Endothelial cell of umbilical vein (primary cell): ENCODE measurements at places on chromosomes 12 and 14.

DNA sequence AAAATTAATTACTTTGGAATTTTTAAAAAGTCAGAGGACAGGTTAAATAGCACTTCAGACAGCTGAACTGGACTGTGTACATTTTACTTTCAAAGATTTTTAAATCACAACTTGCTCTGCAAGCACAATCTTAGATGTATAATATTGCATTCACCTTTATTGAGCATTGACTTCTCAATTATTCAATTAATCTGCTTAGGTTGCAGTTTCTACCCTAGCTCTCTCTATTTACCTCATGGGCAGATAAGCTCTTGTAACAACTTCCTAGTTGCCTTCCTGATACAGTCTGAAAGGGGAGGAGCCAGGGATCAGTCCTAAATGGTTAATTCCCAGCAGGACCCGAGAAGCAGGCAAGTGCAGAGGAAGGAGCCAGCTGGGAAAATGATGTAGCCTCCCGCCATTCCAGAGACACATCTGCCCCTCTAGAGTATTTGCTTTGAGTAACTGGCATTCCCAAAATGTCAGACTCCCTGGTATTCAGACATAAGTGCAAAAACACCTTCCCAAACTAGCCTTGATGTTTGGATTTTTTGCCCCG lies 302.8 kb downstream of the GALC start:
- DNase-seq = no peak

GRCh38 chr12:1769809-1770494 lies 50.4 kb upstream of the LRTM2 start:
- no peak for DNase-seq

- DNase-seq = no peak
Measured at GRCh38 chr12:66679461-66680084, 697 bp upstream of the GRIP1 start.

- DNase-seq = no peak
Measured at GRCh38 chr14:100156776-100157175, 2.7 kb downstream of the DEGS2 start.

GRCh38 chr12:3797531-3798048 lies 44.7 kb upstream of the CRACR2A start:
- no peak for DNase-seq

GRCh38 chr14:55851961-55852360 lies 266.2 kb upstream of the PELI2 start:
- DNase-seq = no peak

DNA sequence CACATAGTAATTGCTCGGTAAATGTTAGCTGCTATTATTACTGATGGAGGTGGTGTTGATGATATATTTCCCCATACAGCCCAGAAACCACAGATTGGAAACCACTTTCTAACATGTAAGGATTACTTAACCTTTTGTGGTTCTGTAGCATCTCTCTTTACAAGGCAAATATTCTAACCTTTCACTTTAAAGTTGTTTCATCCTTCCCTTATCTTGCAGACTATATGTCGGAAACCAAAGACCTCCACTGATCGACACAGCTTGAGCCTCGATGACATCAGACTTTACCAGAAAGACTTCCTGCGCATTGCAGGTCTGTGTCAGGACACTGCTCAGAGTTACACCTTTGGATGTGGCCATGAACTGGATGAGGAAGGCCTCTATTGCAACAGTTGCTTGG lies 75.8 kb downstream of the FRMD6 start:
- DNase-seq = no peak

- DNase-seq = no peak
Measured at GRCh38 chr12:12034344-12034743, 36.4 kb upstream of the BCL2L14 start.

- DNase-seq = no peak
Measured at GRCh38 chr14:57987051-57987450, 121.2 kb upstream of the SLC35F4 start.

DNA sequence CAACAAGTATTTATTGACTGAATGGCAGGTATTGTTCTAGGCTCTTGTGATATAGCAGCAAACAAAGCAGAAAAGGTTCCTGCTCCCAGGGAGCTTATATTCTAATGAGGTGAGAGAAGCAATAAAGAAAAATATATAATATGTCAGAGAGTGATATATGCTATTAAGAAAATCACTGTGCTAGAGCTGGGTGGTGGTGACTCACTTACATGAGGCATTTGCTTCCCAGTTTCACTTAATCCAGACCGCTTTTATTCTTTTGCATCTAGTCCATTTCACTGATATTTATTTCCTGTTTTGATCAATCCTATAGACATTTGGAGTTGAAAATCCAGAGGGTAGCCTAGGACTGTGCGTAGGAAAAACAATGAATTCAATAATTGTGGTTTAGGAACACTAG lies 17.5 kb downstream of the TRHDE start:
- no peak for DNase-seq

GRCh38 chr14:78329371-78329770 lies 159.2 kb downstream of the NRXN3 start:
- DNase-seq = no peak

DNA sequence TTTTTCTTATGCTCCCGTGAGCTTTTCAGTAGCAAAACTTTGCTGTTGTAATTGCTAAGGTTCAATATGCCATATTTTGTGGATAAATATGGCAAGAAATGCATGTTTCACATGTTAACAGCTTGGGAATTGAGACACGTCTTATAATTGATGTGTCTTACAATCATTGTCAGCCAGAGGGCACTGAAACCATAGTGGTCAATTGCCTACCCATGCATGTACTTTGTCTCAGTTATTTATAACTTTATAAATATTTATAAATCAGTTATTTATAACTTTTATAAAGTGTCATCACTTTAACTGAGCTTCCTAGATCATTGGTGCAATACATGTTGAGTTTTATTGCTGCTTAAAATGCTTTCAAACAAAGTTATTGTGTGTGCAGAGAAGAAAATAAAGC lies 82.0 kb downstream of the CATSPERB start:
- peak; percentile 57 for DNase-seq

- no peak for DNase-seq
Measured at GRCh38 chr14:21874946-21875345, 201.3 kb upstream of the OR4E1 start.

- no peak for DNase-seq
Measured at GRCh38 chr12:111558107-111558376, 41.1 kb downstream of the ATXN2 start.

GRCh38 chr12:25977047-25977446 lies 18.6 kb downstream of the RASSF8 start:
- no peak for DNase-seq

- DNase-seq = no peak
Measured at GRCh38 chr12:131249246-131250027, 295.7 kb downstream of the ADGRD1 start.

DNA sequence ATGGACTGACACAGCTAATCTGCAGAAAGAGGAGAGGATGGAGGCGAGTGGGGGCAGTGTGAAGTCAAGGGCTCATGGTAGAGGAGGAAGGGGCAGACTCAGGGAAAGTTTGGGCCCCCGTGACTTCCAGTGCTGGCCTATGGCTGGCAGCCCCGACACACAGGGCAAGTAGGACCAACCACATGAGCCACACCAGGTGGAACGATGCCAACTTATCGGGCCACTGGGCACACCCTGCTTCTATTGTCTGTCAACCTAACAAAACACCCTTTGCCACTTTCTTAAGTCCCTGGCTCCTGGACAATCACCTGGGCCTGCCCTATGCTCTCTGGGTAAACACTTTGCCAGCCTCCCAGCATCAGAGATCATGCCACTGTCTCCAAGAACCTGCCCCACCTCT lies 65.2 kb upstream of the PSMC1 start:
- no peak for DNase-seq

- DNase-seq = no peak
Measured at GRCh38 chr14:69518289-69519101, 34.0 kb downstream of the PLEKHD1 start.

DNA sequence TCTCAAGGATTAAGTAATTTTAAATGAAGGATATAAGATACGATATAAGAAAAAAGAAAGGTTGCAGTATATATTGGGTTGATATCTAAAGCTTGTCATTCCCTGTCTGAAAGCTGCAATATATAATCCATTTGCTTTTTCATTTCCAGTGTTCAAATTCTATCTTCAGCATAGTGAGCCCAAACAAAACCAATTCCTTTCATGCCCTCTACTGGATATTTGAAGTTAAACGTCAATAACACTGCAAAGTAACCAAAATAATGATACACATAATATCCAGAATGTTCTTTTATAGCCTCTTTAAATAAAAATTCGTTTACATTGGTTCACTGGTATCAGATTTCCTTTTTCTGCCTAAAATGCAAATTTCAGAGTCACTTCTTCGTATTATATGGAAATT lies 64.5 kb upstream of the DAAM1 start:
- DNase-seq = no peak

DNA sequence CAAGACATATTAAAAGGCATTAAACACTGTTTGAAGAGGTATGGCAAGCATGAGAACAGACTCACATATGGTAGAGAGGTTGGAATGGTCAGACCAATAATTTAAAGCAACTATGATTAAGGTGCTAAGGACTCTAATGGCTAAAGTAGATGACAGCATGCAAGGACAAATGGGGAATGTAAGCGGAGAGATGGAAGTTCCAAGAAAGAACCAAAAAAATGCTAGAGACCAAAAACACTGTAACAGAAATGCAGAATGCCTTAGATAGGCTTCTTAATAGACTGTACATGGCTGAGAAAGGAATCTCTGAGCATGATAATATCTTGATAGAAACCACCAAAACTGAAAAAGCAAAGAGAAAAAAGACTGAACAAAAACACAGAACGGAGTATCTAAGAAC lies 77.4 kb downstream of the RIN3 start:
- DNase-seq = no peak

- DNase-seq = no peak
Measured at GRCh38 chr12:131986910-131987309, 37.2 kb downstream of the EP400 start.

- DNase-seq = peak; percentile 28
Measured at GRCh38 chr12:113479590-113480335, 8.1 kb upstream of the LHX5 start.

- DNase-seq = peak; percentile 60
Measured at GRCh38 chr12:65823513-65824375, 539 bp upstream of the HMGA2 start.

GRCh38 chr14:64388533-64389285 lies 556 bp downstream of the MTHFD1 start:
- no peak for DNase-seq

- no peak for DNase-seq
Measured at GRCh38 chr12:76113800-76114757, 29.6 kb upstream of the NAP1L1 start.

GRCh38 chr12:21831791-21832344 lies 57.4 kb upstream of the KCNJ8 start:
- DNase-seq = no peak

DNA sequence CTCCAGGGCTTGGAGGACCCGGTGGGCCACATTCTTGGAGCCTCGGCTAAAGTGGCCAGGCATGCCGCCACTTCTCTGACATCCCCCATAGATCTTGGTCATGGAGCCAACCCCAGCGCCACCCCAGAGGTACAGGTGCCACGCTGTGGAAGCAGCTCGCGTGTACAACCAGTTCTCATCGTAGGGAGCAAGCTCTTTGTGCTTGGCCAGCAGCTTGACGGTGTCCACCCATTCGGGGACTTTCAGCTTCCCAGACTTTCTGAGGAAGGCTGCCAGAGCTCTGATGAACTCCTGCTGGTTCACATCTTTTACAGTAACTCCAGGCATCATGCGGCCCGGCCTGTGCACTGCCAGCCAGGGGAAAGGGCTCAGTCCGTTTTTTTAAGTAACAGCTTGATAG lies 29.3 kb upstream of the EAPP start:
- DNase-seq = no peak

GRCh38 chr14:102097441-102098135 lies 10.7 kb upstream of the HSP90AA1 start:
- DNase-seq = no peak

DNA sequence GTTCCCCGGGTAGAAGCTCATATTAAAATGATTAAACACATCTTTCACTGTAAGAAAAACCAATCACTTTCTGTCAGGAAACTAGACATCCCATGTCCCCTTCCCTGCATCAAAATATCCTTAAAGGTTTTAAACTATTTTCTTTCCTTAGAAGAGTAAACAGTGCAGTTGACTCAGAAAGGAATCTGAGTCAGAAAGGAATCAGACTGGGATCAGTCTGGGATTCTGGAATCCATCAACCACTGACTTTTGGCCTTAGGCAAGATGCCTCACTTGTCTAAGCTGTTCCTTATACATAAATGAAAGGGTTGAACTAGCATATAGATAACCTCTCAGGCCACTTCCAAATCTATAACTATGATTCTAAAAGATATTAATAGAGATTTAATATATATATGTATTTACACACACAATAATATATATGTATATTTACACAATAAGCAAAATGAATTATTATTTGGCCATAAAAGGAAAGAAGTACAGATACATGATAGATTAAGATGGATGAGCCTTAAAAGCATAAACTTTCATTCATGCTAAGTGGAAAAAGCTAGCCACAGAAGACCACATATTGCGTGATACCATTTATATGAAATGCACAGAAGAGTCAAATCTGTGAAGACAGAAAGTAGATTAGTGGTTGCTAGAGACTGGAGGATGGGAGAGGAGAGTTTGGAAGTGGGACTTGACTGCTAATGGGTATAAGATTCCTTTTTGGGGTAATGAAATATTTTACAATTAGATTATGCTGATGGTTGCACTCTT lies 114.4 kb downstream of the SLC38A1 start:
- DNase-seq = peak; percentile 71

DNA sequence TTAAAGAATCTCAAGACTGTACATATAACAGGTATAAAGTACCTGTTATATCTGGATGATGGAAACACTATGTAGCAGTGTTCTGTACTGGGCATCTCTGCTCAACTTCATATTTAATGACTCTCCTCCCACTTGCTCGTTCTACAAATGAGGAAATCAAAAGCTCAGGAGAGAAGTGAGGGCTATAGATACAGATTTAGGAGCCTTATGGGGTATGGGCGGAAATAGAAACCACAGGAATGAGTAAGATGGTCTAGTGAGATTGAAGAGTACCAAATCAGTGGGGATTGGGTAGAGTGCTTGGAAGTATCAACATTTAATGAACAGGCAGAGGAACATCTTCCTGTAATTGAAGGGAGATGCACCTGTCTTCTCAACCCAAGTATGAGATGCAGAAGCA lies 23.8 kb upstream of the POLR3B start:
- no peak for DNase-seq

- no peak for DNase-seq
Measured at GRCh38 chr14:75334549-75335051, 56.0 kb downstream of the FOS start.

- DNase-seq = no peak
Measured at GRCh38 chr12:53227341-53227740, 4.7 kb downstream of the RARG start.
